H7 (cell line): ENCODE measurements at places on chromosomes 12 and 14. TPM values are rescaled to one million over a fixed set of nuclear protein-coding genes. Genes with fewer than 3 reads are reported as not detected.

The AMDHD1 gene
- 0.41 and 1.0 TPM in 2 replicates for total RNA-seq

The MYO1H gene
- 0.04 TPM in 1 of 2 replicates, not detected in the other for total RNA-seq

The RAB15 gene
- total RNA-seq, result 43.9 and 48.3 TPM in 2 replicates

The SIX6 gene
- 0.04 and 0.07 TPM in 2 replicates for total RNA-seq

The ACSM4 gene
- total RNA-seq, result 1.9 and 10.9 TPM in 2 replicates

The SIX4 gene
- total RNA-seq, result 24.7 and 25.8 TPM in 2 replicates

The GNG2 gene
- 4.7 and 5.9 TPM in 2 replicates for total RNA-seq

DNA sequence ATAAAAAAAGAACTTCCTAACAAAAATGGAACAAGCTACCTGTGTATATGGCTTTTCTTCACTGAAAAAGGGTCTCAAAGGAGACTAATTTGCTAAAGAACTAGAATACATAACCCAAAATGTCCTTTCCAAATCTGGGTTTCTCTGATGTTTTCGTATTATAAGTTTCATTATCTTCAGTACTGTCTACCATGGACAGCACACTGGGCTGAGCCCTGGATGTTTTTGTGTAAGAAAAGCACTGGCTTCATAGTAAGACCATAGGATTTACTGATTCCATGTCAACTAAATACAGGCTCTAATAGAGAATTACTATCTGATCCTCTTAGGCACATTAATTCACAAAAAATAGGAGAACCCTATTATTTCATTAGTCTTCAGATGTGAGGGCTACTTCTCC lies 94.3 kb upstream of the GPHB5 start:
- DNase-seq, result no peak

DNA sequence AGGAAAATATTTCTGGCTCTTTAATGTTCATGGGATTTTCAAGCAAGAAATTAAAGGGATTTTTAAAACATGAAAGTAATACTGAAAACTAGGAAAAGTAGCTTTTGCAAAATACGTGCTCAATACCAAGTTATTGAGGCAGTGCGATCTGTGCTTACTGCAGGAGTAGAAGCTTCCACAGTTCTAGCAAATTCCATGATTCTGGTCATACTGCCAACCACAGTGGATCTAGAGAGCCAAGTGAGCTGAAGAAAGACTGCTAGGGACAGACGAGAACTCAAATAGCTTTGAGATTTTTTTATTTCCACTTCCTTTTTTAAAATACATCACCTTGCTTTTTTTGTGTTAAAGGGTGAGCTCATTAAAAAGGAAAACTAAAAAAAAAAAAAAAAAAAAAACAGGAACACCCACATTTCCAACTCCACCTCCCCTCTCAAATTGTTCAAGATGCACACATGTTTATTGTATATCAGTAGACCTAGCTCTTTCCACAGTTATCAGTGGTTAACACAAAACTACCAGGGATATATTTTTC lies 26.2 kb downstream of the EGLN3 start:
- no peak for DNase-seq

- DNase-seq, result no peak
Measured at GRCh38 chr14:49583629-49584028, 2.6 kb downstream of the RPS29 start.

GRCh38 chr14:57122129-57122528 lies 146.6 kb downstream of the EXOC5 start:
- DNase-seq, result no peak

GRCh38 chr12:10722905-10723746 lies at the start of gene YBX3:
Gene YBX3, minus strand, starts transcription at chr12:10723323. Its CDS starts 212 bp downstream, at chr12:10723111.
- peak; percentile 90 for DNase-seq

DNA sequence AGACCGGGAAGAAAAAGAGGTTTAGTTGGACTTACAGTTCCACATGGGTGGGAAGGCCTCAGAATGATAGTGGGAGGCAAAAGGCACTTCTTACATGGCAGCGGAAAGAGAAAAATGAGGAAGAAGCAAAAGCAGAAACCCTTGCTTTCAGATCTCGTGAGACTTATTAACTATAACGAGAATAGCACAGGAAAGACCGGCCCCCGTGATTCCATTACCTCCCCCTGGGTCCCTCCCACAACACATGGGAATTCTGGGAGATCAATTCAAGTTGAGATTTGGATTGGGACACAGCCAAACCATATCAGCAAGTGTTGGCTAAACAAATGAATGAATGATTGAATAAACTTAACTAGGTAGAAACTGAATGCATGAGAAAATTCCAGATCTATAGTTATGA lies 85.3 kb upstream of the PARP11 start:
- DNase-seq, result no peak

GRCh38 chr12:71565535-71565934 lies 98.1 kb downstream of the ZFC3H1 start:
- DNase-seq, result no peak

DNA sequence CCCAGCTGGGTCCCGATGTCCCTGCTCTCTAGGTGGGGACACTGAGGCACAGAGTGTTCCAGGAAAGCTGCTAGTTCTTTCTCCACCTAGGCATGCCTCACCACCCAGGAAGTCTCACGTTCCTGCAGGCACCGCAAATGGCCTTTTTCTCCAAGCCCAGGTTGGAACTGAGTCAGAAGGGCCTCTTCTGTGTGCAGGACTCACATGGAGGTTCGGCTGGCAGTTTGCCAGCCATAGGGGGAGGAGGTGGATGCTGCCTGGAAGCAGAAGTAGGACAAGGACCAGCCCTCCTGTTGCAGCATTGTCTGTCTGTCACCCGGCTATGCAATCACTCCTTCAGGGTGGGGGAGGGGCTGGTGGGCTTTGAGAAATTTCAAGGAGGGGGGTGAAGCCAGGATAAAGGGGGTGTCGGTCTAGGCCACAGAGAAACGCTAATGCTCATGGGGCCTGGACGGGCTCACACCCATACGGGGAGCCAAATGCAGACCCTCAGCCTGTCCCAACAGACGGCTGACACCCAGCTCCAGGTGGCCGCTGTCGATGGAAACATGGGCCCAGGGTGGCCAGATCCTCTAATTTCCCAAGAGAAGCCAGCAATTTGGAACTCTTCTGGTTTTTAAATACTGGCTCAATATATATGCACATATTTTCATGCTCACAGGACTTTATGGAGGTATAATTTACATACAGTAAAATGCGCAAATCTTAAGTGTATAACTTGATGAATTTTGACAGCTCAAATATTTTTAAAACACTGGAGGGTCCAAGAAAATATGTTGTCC lies 120.5 kb downstream of the PHETA1 start:
- DNase-seq, result no peak

DNA sequence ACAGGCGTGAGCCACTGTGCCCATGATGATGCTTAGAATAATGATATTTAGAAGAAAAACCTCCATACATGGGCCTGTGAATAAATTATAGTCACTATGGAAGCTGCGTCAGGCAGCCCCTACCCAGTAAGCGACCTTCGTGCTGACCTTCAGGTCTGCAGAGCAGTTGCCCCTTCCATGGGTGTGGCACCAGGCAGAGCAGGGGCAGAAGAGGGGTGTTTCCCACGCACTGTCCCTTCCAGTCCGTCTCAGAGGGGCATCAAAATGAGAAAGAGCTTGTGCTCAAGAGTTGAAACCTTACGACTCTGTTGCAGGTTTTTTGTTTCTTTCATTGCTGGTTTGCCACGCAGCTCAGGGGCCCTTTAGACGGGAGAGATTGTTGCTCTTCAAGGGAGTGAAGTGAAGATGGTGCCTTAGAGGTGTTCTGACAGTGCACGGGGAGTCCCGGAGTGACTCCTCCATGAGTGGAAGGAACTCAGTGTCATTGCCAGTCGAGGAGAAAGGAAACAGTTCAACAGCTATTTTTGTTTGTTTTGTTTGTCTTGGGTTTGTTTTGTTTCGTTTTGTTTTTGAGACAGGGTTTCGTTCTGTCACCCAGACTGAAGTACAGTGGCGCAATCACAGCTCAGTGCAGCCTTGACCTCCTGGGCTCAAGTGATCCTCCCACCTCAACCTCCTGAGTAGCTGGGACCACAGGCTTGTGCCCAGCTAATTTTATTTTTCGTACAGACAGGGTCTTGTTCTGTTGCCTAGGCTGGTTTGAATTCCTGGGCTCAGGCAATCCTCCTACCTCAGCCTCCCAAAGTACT lies 13.9 kb downstream of the CKB start:
- DNase-seq, result peak; percentile 8

- peak; percentile 44 for DNase-seq
Measured at GRCh38 chr12:109440851-109441490, 36.1 kb downstream of the KCTD10 start.

- no peak for DNase-seq
Measured at GRCh38 chr14:99131632-99132271, 140.2 kb downstream of the BCL11B start.

- no peak for DNase-seq
Measured at GRCh38 chr12:34302131-34302885, 280.0 kb downstream of the ALG10 start.

DNA sequence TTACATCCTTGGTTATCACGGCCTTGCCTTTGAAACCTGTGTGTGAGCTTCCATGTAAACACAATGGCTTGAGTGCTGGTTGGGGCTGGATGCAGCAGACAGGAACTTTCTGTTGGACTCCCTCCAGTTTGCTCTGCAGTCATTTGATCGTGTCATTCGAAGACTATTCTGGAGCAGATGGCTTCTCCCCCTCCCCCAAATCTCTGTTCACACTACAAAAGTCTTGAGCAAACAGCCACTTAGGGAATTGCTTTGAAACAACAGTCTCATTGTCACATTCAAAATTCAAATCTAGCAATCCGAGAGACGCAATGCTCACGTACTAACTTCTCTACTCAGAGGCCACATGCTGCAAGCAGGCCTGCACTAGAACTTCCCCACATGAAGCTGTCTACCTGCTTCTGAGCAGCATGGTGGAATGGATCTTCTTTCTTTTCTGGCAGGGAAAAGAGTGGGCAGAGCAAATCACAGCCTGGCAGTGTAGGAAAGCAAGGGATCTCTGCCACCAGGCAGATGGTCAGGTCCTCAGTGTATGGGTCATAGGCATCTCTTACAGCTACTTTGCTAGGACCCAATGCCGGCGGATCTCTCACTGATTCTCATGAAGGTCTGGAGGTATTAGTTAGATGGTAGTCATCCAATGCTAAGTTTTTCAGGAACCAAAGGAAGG lies 214.2 kb downstream of the PPM1H start:
- DNase-seq, result no peak

- DNase-seq, result no peak
Measured at GRCh38 chr12:26878661-26879119, 45.7 kb upstream of the ITPR2 start.

- DNase-seq, result no peak
Measured at GRCh38 chr12:16076970-16077522, 165.9 kb downstream of the DERA start.

DNA sequence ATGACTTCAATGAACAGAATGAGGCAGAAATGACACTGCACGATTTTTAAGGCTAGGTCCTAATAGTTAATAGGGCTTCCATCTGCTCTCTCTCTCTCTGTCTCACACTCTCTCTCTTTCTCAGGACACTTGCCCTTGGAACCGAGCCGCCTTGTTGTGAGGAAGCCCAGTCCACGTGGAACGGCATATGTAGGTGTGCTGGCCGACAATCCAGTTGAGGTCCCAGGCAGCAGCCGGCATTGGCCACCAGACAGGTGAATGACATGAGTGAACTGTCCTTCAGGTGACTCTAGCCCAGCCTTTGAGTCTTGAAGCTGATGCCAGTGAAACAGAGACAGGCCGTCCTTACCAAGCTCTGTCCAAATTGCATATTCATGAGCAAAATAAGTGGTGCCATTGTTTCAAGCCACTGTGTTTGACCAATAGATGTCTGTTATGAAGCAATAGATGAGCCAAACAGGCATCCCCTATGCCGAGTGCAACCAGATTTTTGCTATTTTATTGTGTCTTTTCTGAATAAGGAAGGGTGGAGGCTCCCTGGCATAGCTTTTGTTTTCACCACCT lies 217.5 kb upstream of the LHX5 start:
- DNase-seq, result no peak

- DNase-seq, result no peak
Measured at GRCh38 chr14:64598404-64598803, 48.6 kb downstream of the PPP1R36 start.

GRCh38 chr14:43745746-43746145 lies 761.3 kb downstream of the FSCB start:
- DNase-seq, result no peak

DNA sequence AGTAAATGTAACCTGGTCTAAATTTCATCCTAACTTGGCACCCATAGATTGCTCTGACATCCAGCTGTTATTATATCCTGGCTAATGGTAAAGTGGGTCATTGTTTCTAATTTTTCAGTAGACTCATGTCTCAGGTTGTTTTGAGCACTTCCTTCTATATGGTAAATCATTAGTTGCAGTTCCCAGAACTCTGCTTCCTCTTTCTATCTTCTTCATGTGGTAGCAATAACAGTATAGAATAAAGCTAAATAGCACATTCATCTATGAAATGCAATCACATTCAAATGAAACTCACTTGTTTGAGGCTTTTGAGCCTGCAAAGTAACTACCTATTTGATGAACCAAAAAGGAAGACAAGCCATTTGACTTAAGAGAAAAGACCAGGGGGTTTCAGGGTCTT lies 65.1 kb upstream of the GZMB start:
- no peak for DNase-seq
